ENCODE measurements at places on chromosomes 7 and 10.

DNA sequence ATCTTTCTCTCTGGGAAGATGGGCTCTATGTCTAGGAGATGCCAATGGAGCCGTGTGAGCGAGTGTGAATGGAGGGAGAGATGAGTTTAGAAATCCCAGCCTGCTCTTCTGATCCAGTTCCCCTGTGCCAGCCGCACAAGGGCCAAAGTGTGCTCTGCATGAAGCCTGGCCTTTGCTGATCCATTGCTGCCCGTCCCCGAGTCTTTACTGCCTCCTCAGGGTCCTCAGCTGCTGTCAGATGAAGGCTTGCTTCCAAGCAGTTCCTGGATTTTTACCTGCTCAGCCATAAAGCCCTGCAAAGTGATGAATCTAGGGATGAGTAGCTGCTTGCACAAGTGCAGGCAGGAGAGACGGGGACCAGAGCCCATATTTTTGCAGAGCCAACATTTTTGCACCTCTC, 115.9 kb downstream of the ZMIZ1 start:
- no peak for DNase-seq

GRCh38 chr10:110254467-110254866, 47.1 kb downstream of the MXI1 start:
- no peak for DNase-seq

DNA sequence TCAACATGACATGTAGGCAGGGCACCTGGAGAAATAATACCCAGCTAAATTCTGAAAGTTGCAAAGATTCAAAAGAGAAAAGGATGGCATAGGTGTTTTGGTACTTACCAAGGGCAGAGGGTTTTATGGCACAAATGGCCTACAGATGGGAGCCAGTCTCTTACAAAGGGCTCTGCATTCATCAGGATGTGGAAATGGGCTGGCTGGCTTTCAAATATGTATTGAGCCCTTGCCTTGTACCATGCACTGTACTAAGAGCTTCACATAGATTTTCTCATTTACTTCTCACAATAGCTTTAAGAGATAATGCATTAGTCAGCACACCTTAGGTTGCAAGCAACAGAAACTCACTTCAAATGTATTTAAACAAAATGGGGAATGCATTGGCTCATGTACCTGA, 327.1 kb downstream of the BICC1 start:
- DNase-seq = no peak

DNA sequence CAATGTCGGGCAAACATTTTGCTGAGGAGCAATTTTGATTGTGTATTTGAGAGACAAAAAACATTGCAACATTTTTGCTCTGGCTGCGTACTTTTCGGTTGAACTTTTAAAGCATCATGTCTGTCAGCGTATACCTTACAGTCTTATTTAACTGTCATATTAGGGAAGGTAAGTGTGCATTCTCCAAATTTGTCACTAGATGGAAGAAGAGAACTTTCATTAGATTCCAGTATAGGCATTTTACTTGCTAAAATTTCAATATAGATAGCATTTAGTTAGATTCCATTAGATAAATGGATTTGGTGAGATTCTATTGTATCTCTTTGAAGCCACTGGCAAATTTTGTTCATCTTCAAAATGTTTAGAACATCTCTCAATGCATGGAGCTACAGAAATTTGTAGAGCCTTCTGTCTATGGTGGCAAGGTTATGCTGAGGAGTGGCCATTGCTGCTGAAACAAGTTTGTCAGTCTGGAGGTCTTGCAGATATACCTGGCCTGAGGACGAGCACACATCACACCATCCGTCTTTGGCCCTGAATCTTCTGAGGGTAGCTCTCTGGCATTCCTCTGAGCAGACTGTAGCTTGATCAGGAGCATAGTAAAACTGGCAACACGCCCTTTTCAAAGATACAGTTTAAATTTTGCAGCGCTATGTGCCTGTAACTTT, 437.5 kb upstream of the MBL2 start:
- no peak for DNase-seq

DNA sequence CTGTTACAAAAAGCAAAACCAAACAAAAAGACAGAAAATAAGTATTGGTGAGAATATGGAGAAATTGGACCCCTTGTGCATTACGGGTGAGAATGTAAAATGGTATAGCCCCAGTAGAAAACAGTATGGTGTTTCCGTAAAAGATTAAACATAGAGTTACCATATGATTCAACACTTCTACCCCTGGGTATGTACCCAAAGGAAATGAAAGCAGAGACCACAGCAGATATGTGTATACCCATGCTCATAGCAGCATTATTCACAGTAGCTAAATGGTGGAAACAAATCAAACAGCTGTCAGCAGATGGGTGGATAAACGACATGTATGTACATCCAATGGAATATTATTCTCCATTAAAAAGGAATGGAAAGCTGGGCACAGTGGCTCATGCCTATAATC, 42.4 kb downstream of the STARD3NL start:
- peak; percentile 57 for DNase-seq

Measured in CD4-positive, alpha-beta T cell treated with Interleukin-17A for 1 hour (primary cell).